IPS DF 19.7 (cell line): ENCODE measurements at places on chromosomes 5 and 9.
A peak's percentile ranks its signal among the peaks of the same experiment; 100 is the strongest.

DNA sequence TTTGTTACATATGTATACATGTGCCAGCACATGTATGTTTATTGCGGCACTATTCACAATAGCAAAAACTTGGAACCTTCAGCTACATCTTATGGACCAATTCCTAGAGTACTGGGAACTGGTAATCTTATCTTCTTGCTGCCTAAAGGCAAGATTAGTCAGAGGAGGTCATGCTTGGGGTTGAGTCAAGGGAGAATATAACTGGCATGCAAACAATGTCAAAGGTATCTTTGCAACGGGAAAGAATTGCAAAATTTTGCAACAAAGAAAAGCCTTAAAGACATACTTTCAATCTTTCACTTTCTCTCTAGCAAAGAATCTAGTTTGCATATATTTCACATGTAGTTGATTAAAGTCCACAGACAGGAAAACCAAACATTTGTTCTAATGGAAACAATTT is 145.2 kb downstream of the EDIL3 start:
- DNase-seq: no peak

DNA sequence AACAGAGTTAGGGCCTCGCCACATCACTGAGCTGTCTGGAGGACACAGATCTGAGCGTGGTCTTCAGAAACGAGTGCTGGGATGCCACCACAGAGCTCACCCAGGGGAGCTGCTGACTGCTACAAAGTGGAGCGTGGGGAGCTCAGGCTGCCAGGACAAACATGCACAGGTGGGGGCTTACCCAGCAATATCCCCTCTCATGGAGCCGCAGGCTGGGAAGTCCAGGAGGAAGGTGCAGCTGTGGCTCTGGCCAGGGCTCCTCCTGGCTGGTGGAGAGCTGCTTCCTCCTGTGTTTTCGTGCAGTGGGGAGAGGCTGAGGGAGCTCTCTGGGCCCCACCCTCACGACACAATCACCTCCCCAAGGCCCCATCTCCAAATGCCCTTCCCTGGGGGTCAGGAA is 368.6 kb upstream of the IRX4 start:
- no peak for DNase-seq

DNA sequence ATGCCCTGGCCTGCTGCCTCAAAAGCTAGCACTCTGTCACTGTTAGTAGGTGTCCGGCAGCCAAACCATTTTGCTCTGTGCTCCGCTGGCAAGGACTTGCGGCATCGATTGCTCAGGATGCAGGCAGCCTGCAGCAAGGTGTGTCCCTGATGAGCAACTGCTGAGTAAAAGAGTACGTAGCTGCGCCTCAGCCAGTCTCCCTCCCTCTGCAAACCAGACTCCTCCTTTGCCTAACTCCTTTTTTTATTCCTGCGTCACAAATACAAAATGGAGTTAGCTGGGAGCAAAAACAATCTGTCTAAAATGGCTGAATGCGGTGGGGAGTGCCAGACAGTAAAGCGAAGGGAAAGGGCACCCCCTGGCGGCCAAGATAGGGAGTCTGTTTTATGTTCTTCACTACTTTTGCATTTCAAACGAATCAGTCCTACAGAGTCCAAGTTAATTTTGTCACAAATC is 61.1 kb downstream of the DIAPH1 start:
- DNase-seq: peak; percentile 81

GRCh38 chr5:61931236-61931635 is 374.8 kb upstream of the KIF2A start:
- DNase-seq: no peak

- DNase-seq: no peak
These were observed 492 bp downstream of the RABL6 start for GRCh38 chr9:136808075-136808805.
